ENCODE measurements at places on chromosomes 6 and 20. TPM values are rescaled to one million over a fixed set of nuclear protein-coding genes. Genes with fewer than 3 reads are reported as not detected.

- no peak for DNase-seq
Observed at GRCh38 chr6:122838060-122838780, 49.2 kb downstream of the SMPDL3A start.

DNA sequence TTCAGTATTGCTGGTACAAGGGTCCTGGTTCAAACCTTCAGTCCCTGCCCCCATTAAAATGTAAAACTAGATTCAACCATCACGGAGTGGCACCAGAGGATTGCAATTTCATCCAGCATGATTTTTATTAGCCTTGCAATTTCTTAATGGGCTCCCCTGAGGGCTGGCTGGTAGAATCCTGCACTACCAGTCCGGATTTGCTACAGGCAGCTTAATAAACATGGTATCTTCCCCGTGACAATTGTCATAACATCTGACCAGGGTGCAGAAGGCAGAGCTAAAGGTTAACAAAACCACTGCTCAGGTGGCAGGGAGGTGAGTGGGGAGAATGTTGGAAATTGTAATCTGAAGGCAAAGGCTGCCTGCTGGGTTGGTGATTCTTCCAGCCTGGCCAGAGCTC, 94.5 kb downstream of the PKHD1 start:
- DNase-seq, result no peak

- DNase-seq, result no peak
Observed at GRCh38 chr20:3221398-3222226, 12.3 kb downstream of the ITPA start.

- no peak for DNase-seq
Observed at GRCh38 chr20:37256286-37256685, 5.3 kb downstream of the GHRH start.

DNA sequence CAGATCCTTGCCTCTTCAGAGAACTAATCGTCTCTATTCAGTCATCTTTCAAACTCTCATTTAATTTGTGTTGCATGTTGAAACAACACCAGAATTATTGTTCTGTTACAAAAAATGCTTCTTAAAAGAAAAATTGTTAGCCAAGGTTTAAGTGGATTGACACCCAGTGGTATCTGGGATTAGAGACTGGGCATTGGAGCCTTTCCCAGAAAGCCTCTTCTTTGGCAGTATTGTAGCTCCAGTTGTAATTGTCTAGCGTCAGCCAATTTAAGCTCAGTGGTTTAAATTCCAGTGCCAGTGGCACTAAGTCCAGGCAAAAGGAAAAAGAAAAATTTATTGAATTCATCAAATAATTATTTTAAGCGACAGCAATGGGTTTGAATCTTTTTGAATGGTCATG, 801 bp downstream of the CCDC28A start:
- DNase-seq, result no peak

- DNase-seq, result no peak
Observed at GRCh38 chr6:138817799-138818198, 21.9 kb downstream of the ECT2L start.

DNA sequence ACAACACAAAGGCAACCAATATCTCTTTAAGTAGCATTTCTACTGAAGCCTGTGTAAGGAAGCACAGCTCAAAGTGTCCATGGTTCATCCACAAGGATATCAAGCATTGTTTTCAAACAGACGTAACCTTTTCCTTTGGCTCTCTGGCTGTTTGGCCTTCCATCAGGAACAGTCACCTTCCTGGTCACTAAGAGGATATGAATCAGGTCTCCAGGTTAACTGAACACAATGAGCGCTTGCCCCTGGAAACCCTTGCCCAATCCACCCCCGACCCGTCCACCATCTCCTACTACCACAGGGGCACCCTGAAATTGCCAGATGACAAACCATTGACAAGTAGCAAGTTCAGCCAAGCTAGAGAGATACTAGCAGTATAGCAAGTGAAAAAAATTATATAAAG, 114.4 kb upstream of the COL21A1 start:
- no peak for DNase-seq

The RHAG gene
- 0.60 TPM for total RNA-seq

Measured in left cardiac atrium (tissue), 4 donors.